ENCODE measurements at places on chromosomes 3 and 15.

- DNase-seq: no peak
Measured at GRCh38 chr15:83940136-83940535, 286.2 kb downstream of the ADAMTSL3 start.

GRCh38 chr3:173739726-173740125 lies 342.2 kb downstream of the NLGN1 start:
- DNase-seq: no peak

GRCh38 chr15:51223771-51224229 lies 114.6 kb downstream of the CYP19A1 start:
- no peak for DNase-seq

DNA sequence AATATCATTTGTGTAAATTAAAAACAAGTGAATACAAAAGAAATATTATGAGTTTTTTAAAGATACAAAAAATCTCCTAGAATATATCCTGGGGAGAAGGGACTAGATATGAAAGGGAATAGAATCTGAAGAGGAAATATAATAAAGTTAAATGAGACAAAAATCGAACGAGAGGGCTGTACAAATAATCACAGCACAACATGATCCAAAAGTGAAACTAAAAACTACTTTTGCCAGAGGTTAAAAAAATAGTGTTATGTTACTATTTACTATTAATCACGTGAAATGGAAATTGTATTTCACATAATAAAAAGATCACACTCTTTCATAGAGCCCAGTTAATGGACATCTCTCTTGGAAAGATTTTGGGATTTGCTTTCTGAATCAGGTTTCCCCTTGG lies 28.6 kb downstream of the CGGBP1 start:
- no peak for DNase-seq

- no peak for DNase-seq
Measured at GRCh38 chr3:136753326-136753939, 1.3 kb upstream of the STAG1 start.

DNA sequence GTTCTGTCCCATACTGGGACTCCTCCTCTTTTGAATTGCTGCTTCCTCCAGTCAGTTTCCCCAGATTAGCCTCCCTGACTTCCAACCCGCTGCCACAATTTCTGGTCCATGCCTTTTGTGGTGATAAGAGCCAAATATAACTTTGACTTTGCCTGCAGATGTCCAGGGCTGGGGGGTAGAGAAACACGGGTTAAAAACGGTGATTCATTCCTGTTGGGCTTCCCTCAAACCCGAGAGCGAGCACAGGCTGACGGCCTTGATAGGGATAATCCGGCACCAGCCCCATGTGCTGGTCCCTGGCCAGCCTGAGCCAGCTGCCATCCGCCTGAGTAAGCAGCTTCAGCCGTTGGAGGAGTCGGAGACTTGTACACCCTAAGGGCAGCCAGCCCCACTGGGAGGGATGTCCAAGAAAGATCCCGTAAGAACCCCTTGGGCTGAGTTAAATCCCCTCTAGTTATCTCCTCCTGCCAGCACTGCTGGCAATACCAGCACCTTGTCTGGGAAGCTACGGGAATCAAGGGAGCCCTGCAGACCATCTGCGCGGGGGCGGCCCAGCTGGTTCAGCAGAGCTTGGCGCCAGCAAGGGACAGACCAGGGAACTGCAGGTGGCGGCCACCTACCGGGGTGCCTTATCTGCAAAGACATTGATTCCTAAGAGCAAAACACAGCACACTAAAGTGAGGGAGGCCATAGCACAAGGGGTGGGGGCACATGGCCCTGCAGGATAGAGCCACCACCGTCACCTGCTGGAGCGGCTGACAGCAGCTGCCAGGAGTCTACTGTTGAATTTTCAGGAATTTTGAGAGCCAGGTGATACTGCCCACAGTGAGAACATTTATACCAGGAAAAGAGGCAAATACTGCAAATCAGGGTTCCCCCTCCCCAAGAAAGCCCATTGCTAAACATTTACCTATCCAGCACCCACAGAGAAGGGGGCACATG lies 18.1 kb downstream of the CSPG4 start:
- DNase-seq: peak; percentile 87

DNA sequence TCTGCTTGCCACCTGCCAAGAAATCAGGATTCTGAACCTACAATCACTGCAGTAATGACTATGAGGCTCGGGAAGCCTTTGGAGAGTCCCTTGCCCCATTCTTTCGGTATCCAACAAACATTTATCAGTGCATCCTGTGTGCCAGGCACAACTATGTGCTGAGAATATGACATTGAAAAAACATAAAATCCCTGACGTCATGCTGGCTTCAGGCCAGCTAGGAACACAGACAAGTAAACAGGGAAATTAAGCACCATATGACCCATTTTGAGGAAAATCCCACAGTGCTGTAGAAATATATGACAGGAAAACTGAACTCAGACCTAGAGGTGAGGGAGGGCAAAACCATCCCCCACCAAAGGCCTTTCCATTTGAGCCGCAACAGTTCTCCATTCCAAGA lies 34.1 kb upstream of the DET1 start:
- peak; percentile 59 for DNase-seq

- no peak for DNase-seq
Measured at GRCh38 chr3:187952849-187953248, 201.1 kb upstream of the LPP start.

DNA sequence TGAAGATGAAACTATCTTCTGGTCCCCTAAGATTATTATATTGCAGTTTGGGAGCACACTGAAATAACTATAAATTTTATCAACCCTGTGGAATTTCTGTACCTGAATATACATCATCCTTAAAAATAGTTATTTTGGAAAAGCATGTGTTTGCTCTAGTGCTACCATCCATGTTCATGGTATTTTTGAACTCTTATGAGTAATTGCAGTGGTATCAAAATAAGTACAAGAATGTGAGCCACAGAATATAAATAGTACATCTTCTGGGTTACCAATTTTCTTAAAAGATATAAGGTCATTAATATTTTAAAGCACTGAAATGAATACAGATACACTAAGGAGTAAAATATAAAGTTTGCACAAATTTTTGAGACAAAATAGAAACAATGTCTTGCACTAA lies 206.5 kb downstream of the CBLB start:
- no peak for DNase-seq

GRCh38 chr3:85068911-85069310 lies 110.1 kb downstream of the CADM2 start:
- no peak for DNase-seq

- DNase-seq: no peak
Measured at GRCh38 chr15:49468481-49468839, 45.4 kb downstream of the FGF7 start.

- no peak for DNase-seq
Measured at GRCh38 chr3:16743276-16743675, 138.1 kb upstream of the DAZL start.

- DNase-seq: no peak
Measured at GRCh38 chr3:194310060-194310835, 40.9 kb downstream of the CPN2 start.

DNA sequence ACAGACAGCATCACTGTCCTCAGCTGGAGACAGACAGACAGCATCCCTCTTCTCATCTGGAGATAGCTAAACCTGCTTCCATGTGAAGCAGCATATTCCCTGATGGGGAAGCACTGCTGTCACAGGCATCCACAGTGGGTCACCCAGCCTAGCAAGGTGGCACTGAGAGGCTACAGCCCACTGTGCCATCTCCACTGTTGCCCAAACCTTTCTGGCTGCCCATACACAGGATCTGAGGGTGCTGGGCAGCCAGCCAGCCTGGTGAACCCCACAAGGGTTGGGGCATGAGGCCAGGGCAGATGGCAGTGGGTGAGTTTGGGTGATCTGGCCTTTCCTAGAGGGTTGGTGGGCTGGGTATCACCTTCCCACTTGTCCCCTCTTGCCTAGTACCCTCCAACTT lies 11.7 kb downstream of the CHST13 start:
- DNase-seq: no peak

DNA sequence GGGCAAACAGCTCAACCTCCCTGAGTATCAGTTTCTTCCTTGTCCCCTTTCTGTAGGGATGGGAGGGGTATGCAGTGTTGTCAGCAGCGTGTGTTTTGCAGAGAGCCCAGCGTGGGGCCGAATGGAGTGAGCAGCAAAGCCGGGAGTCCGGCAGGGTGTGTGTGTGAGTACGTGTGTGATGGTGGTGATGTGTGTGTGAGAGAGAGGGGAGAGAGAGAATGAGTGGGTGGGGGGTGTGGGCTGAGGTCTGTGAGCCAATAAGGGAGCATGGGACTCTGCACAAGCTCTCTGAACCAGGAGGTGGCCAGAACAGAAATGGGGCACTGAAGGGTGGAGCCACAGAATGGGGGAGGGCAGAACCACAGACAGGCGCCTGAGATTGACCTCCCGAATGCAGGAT lies 43.8 kb downstream of the IFT122 start:
- DNase-seq: no peak

DNA sequence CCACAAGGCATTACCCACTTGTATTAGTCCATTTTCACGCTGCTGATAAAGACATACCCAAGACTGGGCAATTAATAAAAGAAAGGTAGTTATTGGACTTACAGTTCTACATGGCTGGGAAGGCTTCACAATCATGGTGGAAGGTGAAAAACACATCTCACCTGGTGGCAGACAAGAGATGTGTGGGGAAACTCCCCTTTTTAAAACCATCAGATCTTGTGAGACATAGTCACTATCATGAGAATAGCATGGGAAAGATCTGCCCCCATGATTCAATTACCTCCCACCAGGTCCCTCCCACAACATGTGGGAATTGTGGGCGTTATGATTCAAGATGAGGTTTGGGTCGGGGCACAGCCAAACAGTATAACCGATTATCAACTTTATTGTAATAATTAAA lies 17.0 kb upstream of the CMC1 start:
- DNase-seq: no peak

DNA sequence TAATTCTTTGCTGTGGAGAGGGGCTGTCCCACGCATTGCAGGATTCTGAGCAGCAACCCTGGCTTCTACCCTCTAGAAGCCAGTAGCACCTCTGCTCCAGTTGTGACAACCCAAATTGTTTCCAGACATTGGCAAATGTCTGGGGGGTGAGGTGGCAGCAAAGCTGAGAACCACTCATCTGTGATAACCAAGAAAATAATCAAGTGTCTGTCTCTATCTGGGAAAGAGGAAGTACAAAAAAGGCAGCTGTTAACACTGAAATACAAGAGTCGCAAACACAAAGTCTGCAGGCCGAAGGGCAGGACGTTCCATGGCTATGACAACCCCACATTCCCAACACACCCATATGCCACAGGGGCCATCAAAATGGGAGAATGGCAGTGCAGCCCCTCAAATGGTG lies 42.2 kb upstream of the GNB5 start:
- DNase-seq: no peak

GRCh38 chr3:190340071-190340470 lies 17.8 kb upstream of the CLDN1 start:
- no peak for DNase-seq

GRCh38 chr3:8780279-8780678 lies 10.9 kb upstream of the OXTR start:
- DNase-seq: no peak

DNA sequence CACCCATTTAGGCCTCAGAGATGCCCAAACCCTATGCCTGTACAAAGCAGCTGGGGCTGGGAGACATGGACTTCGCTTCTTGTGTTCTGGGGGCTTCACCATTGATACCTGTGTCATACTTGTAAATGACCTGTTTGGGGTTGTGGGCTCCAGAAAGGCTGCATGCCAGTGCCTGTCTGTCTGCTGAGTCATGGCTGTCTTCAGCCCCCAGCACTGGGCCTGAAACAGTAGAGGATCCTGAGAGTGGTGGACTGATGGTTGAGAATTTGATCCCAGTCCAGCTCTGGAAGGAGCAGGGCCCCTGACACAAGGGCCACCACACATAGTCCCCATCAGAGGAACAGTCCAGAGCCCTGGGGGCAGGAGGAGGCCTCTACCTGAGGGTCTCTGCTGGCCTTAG lies 24.6 kb upstream of the APEH start:
- no peak for DNase-seq

DNA sequence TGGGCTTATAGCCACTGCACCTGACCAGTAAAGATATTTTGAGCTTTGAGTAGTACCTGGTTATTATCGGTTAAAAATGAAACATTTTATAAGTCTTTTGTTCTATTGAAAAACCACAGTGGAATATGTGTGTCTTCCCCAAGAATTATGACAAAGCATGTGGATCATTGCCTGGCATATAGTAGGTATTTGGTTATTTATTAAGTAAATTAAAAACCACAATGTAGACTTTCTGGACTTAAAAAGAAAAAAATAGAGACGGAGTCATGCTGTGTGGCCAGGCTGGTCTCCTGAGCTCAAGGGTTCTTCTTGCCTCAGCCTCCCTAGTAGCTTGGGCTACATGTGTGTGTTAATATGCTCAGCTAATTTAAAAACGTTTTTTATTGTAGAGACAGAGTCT lies 43.5 kb downstream of the UBE2E2 start:
- no peak for DNase-seq
